ENCODE measurements at places on chromosomes 13 and 19. TPM values are rescaled to one million over a fixed set of nuclear protein-coding genes. Genes with fewer than 3 reads are reported as not detected.

Gene DENND1C
- 4.0 TPM for total RNA-seq

Gene KLHL1
- total RNA-seq, result not detected

Gene KASH5
- 0.19 TPM for total RNA-seq

Gene THSD8
- total RNA-seq, result 41.3 TPM

Gene REEP6
- total RNA-seq, result 13.4 TPM

Gene ATCAY
- 31.6 TPM for total RNA-seq

Gene FAM216B
- not detected for total RNA-seq

Gene ZNF584
- total RNA-seq, result 4.5 TPM

Gene TSHZ3
- 9.3 TPM for total RNA-seq

Gene ZBTB32
- total RNA-seq, result 0.42 TPM

Gene PEX11G
- total RNA-seq, result 1.8 TPM

- DNase-seq, result no peak
These were observed 454.3 kb downstream of the PCDH17 start for GRCh38 chr13:58085819-58086218.

DNA sequence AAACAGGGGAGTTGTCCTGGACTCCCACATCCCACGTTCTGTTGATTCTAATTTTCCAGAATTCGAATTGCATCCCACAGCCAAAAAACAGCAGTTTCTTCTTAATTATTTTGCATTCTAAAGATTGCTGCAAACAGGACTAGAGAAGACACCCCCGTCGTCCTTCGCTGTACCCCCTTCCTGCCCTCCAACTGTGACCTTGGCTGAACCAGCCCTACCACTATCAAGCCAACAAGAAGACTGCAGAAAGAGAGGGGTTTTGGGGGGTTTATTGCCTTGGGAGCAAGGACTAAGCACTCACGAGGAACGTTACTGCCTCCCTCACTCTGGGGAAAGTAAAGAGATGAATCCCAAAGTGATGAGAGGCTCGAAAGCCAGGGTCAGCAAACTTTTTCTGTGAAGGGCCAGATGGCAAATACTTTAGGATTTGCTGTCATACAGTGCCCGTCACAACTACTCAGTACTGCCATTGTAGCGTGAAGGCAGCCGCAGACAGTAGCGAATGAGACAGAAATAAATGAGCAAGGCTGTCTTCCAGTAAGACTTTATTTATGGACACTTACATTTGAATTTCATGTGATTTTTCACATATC lies 32.5 kb upstream of the KATNAL1 start:
- DNase-seq, result no peak

DNA sequence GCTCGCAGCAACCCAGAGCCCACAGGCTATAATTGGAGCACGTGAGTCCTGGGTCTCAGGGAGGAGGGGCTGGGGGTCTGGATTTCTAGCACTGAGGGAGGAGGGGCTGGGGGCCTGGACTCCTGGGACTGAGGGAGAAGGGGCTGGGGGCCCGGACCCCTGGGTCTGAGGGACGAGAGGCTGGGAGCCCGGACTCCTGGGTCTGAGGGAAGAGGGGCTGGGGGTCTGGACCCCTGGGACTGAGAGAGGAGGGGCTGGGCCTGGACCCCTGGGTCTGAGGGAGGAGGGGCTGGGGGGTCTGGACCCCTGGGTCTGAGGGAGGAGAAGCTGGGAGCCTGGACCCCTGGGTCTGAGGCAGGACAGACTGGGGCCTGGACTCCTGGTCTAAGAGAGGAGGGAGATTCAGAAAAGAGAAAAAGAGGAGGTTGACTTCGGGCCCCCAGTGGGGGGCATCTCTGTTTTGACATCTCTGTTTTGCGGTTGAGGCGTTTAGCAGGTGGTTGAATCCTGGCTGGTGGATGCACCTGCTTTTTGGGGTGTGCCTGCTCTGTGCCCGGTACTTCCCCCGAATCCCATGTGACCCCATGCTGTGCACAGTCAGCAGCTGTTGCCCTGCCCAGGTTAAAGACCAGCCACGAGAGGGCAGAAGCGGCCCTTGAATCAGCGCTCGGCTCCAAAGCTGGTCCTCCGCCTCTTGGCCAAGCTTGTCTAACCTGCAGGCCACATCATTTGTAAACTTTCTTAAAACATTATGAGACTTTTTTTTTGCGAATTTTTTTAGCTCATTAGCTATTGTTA lies 10.5 kb downstream of the PVR start:
- DNase-seq, result no peak

DNA sequence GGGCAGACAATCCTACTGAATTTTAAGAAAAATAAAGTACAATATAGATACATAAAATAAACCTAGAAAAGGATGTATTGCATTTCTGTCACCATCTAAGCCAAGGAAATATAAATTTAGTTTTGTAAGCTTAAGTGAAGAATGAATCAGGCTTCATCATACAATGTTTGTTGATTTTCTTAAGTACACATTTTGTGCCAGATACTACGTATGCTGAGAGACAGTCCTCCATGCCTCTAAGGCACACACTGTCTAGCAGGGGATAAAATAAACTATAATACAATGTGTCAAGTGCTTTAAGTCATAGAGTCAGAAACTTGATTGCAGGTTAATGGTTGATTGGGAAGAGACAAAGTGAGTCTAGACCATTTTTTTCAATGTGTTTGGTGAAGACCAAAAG lies 465.7 kb downstream of the TBC1D4 start:
- no peak for DNase-seq

DNA sequence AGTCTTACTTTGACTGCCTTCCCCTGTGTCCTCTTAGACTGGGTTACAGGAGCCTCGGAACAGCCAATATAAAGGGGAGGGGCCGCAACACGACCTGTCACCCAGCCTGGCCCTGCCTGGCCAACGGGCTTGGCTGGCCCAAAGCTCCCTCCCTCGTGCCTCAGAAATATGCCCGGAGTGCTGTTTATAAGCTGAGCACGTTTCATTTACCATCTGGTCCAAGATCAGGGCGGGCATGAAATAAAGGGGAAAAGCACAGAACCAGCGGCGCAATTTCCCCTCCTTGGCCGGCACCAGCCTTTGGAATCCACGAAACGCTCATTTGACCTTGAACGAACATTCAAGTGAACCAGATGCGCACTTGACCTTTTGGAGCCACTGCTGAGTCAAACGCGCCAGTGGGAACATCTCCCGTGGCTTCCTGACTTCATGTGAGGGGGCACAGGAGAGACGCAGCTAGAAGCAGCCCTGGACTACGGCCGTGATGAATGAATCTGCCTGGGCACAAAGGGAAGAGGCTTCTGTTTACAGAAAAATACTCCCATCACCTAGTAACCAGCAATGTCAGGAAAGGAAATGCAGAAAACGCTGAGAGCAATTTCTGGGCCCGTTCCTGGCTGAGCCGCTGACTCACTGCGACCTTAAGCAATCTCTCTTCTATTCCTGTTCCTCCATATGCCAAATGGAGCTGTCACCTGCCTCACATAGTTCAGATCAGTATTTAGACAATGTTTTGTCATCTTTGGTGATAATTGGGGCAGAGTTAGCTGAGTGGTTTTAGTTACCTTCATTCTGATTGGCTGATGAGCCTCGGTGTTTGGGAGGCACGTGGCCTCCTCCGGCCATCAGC lies 53.3 kb downstream of the RFX2 start:
- DNase-seq, result no peak

DNA sequence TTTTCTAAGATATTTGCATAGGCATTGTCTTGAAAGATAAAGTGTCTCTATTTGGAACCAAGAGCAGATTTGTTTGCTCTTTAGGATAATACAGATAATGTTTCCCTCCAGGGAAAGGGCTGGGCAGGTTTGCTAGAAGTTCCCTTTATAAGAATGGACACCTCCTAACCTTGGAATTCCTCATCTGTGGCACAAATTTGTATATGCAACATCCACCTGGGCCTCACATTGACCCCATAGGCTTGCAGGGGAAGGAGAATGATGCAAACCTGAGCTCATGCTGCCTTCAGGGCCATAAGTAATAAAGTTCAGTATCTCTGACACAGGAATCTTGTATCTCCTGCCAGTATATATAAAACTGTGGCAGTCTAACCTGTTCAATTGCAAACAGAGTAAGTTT lies 508.4 kb upstream of the MIR17HG start:
- DNase-seq, result no peak

DNA sequence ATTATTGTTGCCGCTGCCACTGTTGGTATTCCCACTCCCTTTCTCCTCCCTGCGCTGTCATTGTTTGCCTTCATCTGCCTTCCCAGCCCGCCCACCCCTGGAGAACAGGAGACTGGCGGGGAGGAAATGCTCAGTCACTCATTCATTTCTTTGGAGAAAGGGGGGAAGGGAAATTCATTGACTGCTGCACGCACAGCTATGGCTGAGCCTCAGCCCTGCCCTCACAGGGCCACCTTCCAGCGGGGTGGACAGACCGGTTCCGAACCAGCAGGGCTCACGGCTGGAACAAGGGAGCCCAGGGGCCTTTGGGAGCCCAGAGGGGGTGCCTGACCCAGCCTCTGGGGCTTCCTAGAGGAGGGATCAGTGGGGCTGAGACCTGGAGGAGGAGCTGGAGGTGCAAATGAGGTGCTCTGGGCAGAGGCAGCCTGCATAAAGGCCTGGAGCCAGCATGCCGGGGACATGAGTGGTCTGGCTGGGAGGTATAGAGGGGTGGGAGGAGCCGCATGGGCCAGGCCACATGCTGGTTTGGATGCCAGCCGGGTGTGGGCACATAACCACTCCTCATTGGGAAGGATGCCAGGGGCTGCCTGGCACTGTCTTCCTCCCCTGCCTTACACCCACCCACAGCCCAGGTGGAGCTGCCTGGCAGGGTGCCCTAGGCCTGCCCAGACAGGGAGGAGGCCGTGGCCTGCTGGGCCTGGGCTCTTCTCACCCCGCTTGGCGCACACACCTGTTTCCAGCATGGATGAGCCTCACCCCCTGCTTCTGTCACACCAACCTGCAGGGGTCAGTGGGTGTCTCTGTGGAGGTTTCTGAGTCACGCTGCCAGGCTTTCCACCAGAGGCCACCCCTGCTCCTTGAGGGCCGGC lies 26.8 kb downstream of the PPP5C start:
- DNase-seq, result peak; percentile 62

DNA sequence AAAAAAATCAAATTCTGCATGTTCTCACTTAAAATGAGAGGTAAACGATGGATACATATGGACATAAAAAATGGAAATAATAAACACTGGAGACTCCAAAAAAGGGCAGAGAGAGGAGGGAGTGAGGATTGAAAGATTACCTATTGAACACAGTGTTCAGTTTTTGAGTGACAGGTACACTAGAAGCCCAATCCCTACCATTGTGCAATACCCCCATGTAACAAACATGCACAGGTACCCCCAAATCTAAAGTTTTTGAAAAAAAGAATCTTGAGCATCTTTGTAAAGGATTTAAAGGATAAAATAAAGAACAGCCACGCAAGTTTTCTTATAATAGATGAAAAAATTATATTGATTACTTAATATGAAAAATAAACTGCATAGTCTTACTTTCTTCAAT lies 16.7 kb upstream of the CLC start:
- no peak for DNase-seq

DNA sequence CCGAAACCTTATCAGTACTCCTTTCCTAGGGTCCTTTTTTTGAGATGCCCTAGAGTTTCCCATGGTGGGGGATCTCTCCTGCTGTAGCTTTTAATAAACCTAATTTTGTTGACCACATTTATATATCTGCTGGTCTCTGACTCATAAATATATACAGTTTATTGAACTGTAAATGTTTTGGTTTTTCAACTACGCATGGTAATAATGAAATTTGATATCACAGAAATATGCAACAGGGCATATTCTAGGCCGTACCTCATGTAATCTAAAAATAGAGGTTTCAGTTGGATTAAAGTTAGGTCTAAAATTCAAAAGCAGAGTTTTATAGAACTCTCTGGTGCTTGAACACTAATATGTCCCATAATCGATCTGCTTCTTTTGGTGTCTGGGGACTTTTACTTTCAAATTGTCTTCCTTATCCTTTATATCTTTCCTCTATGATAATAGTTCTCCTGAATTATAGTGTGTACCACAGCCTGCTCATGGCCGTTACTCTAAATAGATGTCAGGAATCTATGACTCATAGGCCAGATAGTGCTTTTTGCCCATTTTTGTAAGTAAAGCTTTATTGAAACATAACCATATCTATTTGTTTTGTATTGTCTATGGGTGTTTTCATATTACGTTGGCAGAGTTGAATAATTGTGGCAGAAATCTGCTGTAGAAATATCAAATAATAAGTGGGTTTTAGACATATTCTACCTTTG lies 324.8 kb upstream of the PCDH9 start:
- DNase-seq, result no peak

DNA sequence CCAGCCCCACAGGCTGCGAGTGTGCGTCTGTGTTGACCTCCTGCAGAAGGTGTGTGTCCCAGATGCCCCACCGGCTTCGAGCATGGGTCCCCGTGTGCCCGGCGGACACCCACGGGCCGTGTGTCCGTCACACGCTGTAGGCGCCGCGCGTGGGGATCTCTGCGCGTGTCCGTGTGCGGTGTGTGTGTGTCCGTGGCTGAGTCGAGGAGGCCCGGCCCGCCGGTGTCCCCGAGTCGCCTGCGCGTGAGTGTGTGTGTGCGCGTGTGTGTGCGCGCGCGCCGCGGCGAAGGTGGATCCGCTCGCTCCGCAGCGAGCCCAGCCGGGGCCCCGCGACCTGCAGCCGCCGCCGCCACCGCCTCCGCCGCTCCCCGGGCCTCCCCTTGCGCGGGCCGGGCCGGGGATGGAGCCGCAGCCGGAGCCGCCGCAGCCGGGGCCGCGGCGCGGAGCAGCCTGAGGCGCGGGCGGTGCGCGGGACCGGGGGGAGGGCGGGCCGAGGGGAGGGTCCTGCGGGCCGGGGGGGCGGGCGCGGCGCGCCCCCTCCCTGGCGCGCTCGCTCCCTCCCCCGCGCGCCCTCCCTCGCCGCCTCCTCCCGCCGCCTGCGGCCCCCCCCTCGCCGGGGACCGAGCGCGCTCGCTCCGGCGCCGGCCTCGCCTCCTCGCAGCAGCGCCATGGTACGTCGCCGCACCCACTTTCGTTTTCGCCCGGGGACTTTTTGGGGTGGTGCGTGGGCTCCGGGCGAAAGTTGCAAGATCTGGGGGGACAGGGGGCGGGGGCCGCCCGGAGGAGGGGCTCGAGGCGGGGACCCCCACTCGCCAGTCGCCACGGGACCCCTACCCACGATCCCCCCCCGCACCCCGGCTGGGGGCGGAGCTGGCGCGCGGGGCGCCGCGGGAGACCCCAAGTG lies 7.1 kb upstream of the NFIC start:
- DNase-seq, result no peak

DNA sequence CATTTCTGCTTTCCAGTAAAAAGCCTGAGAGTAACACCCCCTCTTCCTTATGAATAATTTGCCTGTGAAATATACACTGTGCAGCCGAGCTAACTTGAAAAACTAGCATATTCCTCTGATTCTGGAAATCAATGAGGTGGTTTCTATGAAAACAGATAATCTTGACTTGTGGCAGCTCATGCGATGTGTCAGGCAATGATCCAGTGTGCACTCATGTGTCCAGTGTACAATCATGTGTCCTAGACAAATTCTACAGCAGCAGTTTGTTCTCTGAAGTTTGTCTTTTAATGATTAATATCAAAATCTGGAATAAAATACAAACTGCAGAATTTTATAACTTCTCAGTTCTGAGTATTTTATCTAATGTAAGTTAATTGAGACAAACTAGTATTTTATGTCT lies 2213.9 kb upstream of the PCDH20 start:
- no peak for DNase-seq

GRCh38 chr19:18439025-18439909 lies 1.3 kb upstream of the ISYNA1 start:
- DNase-seq, result no peak
